ENCODE measurements at places on chromosomes 6 and 20.

DNA sequence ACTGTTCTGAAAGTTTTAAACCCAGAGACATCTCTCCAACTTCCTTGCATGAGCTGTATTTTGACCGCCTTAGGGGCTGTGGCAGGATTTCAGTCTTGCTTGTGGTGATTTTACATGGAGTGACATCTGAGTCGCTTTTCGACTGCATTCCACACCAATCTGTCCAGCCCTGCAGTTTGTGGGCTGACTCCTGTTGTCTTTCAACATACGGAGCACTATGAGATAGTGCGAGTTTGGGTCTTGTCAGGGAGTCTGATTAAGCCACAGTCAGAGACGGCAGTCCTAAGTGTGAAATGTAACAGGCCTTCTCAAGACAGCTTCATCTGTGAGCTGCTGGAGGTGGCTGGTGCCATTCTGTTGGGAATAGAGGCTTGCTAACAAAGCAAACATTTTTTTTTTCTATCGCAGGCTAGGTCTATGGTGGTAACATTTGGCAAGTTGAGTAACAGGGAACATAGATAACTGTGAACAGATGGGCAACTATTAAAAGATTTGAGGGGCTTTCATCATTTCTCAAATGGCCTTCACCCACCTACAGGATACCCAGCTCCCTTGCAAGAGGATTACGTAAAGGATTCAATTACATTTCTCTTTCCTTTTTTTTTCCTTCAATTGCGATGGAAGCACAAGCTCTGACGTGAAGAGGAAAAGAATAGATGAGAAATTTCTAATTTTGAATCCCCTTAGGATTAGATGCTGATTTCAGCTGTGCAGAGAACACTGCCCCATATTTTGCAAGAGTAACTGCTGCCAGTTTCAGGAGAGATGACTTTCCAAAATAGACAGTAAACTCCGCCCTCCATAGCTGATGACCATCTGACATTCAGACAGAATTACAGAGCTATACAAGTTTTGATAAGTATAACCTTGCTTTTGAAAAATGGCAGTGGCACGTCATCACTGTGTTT, 25.1 kb downstream of the CAP2 start:
- DNase-seq: peak; percentile 48

GRCh38 chr6:45818655-45819054, 197.0 kb downstream of the CLIC5 start:
- no peak for DNase-seq

DNA sequence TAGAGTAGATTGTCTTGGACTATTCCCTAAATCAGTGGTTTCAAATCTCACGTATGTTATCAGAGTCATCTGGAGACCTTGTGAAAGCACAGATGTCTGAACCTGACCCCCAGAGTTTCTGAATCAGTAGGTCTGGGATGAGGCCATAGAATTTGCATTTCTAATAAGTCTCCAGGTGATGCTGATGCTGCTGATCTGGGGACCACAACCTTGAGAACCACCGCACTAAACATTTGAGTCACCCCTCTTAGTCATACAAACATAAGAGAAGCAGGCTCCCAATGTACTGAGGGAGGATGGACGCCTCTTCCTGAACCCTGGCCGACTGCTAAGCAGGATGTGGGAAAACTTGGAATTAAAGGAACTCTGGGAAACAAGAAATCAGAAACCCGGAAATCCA, 187.8 kb upstream of the PRDM1 start:
- DNase-seq: peak; percentile 60

DNA sequence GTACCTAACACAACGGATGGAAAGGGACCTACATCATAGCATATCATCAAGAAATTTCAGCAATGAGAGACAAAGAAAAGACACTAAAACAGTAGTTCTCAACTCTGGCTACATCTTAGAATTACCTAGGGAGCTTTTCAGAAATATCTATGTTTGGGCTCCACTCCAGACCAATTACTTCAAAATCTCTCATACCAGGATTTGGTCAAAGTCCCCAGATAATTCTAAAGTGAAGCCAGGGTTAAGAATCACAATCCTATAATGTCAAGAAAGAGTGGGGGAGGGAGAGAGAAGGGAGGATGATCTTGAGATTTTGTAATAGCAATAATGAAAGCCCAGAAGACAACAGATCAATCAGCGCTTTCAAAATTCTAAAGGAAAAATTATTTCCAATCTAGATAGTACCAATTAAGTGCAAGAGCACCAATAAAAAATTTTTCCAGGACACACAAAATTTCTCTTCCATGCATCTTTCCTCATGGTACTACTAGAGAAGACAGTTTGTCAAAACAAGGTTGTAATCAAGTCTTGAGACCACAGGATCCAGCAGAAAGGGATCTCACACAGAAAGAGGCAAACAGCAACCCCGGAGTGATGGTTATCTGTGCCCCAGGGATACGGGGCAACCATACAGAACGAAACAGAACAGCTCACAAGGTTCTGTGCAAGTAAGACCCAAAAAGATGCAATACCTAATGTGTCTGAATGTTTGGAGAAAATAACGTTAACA, 152.9 kb upstream of the DST start:
- no peak for DNase-seq

DNA sequence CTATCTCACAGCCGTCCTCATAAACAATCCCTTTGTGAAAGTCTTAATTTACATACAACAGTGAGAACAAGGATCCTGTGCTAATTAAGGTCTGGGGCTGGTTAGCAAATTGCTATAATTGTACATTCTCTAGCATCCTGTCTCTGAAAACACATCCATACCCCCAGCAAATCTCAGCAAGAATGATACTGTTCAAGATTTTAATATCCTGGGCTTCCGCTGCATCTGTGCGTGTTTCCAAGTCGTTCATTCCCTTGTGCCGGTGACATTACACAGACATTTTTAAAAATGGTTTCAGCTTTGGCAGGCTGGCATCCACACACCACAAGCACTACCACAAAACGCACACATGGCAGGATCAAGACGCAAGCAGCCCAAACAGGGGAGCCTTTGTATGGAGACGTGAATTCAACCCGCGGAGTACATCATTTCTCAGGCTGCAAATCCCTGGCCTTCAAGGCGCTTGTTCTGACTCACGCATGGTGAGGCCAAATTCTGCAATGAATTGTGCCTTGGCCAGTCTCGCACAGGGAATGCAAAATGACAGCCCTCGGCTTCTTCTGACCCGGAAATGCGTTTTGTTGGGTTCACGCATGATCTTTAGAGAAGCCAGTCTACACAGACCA, 20.3 kb downstream of the ZMYND8 start:
- no peak for DNase-seq

DNA sequence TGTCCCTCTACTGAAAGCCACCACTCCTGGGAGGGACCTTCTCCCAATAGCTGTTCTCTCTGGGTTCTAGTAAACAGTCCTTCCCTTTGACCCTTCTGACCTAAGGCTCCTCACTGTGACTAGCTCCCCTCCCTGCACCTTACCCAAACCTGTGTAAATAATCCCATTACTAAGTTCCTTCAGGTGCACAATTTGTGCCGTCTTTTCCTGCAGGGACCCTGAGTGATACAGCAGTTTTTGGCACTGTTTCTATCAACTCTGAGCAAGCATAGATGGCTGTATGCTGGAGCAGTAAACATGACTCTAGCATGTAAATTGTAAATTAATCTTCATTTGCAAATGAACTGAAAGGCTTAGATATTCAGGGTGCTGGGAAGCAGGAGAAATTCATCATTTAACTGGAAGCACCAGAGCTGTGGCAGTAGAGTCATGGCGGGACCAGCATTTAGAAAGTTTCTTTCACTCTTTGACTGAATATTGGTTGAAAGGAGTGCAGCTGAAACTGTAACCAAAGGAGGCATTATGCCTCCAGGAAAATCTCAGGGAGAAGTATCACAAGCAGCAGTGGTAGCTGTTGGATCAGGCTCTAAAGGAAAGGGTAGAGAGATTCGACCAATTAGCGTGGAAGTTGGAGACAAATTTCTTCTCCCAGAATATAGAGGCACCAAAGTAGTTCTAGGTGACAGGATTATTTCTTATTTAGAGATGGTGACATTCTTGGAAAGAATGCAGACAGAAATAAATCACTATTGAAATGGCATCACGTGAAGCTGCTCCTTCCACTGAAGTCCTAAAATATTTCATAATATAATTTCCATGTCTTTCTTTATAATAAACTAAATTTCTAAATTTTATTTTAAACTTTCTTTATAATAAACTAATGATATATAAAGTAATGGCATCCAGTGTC, 117.8 kb downstream of the TCP11 start:
- no peak for DNase-seq

- no peak for DNase-seq
Observed at GRCh38 chr6:141829566-141830360, 303.0 kb upstream of the GJE1 start.

DNA sequence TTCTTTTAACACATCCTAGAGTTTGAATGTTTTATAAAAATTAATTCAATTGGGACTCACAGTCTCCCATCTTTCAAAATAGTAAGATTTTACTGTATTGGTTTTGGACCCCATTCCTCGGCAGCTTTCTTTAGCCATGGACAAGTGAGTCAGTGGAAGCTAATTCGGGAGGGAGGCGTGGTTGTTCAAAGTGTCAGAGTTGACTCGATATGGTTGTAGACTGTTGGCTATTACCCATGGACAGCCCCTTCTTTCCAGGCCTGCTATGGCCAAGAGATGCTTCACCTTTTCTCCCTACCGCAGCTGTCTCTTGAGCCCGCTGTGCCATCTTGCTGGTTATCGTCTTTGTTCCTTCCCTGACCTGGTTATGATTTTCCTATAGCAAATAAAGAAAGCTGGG, 243.0 kb downstream of the CD83 start:
- DNase-seq: no peak

DNA sequence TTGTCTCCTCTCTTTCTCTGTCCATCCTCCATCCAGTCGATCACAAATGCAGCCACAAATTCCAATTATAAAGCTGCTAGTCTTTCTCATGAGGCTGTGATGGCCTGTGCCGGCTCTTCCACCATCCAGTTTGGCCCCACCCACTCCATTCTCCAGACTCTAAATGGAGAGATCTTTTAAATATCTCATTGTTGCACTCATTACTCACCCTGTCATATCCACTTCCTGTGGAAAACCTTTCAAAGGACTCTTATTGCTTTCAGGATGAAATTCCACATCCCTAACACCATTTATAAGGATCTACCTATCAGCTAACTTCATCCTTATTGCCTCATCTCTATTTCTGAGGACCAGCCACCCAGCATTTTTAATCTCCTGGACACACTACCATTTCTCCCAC, 70.6 kb downstream of the NRN1 start:
- no peak for DNase-seq

DNA sequence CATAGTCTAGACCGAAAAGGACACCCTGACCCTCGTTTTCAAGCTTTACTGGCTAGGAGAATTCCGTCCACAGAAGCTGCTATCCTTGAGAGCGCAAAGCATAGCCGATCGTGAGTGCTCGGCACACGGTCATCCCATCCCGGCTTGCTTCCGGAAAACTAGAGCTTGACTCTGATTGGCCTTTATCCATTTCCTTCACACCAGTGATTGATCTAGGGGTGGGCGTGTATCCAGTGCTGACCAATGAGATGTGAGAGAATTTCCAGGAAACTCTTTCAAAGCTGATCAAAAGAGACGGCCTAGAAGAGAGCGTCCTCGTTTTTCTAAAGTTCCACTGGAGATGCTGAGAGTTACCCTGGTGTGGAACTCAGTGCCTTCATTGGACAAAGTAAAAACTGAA, 41.0 kb upstream of the NFATC2 start:
- DNase-seq: no peak

- DNase-seq: no peak
Observed at GRCh38 chr6:47631269-47631772, 67.1 kb upstream of the ADGRF4 start.

DNA sequence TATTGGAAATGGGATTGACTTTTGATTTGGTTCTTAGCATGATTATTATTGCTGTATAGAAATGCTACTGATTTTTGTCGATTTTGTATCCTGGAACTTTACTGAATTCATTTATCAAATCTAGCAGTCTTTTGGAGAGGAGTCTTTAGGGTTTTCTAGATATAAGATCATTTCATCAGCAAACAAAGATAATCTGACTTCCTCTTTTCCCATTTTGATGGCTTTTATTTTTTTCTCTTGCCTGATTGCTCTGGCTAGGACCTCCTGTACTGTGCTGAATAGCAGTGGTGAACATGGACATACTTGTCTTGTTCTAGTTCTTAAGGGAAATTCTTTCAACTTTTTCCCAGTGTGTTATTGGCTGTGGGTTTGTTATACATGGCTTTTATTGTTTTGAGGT, 64.6 kb downstream of the ZC2HC1B start:
- no peak for DNase-seq

- DNase-seq: no peak
Observed at GRCh38 chr6:106908386-106908840, 66.1 kb downstream of the CD24 start.
